ENCODE measurements at places on chromosomes 5 and 9.

- no peak for DNase-seq
Observed at GRCh38 chr9:83153030-83153429, 90.1 kb upstream of the RASEF start.

DNA sequence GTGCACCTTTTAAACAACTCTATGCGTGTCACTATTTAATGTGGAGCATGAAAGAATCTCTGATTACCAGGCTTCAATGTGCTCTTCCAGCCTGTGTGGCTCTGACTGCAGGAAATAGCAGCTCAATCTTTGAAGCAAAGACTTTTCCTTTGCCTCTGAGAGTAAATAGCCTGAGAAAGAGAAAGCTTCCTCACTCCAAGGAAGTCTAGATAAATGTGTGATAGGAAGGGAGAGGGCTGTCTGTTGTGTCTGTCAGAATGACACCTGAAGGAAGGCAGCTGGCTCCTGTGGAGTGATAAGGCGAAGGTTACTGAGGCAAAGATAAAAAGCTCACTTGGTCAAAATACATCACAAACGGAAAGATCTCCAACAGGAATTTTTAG is 205.3 kb upstream of the HAPLN1 start:
- no peak for DNase-seq

- no peak for DNase-seq
Observed at GRCh38 chr9:137305060-137305797, 3.2 kb upstream of the NRARP start.

DNA sequence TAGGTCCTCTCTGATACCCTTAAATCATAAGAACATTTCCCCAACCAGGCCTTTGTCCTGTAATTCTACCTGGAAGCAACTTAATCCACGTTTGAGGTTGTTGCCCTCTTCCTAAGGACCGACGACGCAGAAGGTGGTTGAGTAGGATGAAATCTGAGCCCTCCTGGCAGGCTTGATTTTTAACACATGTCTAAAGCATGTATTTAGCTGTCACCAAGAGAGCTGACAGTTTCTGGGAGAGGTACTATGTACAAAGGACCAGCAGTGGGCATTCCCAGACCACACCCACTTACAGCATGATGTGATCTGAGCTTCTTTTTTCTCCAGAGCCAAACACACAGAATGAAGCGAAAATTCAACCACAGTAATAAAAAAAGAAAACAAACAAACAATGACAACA is 260.9 kb downstream of the SH3GL2 start:
- no peak for DNase-seq

DNA sequence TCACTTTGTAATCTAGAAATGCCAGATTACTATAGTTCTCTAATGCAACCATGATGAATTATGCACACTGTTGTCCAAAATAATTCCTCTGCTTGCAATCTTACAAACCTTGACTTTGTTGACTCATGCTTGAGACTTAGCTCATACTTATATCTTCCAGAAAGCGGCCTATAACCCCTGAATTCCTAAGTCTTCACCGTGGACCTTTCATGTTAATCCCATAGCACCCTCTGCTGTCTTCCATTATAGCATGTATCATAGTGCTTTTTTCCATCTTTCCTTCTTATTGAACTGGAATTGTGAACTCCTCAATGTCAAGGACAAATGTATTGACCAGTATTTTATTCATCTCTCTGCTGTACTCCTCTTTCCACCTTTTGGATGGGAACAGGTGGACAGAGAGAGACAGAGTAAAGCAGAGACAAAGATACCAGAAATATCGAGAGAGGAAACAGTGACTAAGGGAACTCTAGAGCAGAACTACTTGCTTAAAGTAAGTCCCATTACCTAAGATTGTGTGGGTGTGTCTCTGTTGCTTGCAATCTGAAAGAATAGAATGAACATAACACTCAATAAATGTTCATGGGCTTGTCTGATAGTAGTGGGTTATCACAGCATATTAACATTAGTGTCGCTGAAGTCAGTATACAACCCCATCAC is 110.0 kb downstream of the LURAP1L start:
- no peak for DNase-seq

GRCh38 chr5:120895660-120896059 is 431.6 kb downstream of the PRR16 start:
- no peak for DNase-seq

- no peak for DNase-seq
Observed at GRCh38 chr9:123119566-123119965, 86.1 kb downstream of the GPR21 start.

GRCh38 chr9:16987026-16987425 is 116.6 kb upstream of the BNC2 start:
- no peak for DNase-seq

- DNase-seq: peak; percentile 34
Observed at GRCh38 chr5:180873615-180874520, 12.8 kb upstream of the ZFP62 start.

GRCh38 chr9:128493424-128493823 is 11.1 kb upstream of the GLE1 start:
- no peak for DNase-seq

DNA sequence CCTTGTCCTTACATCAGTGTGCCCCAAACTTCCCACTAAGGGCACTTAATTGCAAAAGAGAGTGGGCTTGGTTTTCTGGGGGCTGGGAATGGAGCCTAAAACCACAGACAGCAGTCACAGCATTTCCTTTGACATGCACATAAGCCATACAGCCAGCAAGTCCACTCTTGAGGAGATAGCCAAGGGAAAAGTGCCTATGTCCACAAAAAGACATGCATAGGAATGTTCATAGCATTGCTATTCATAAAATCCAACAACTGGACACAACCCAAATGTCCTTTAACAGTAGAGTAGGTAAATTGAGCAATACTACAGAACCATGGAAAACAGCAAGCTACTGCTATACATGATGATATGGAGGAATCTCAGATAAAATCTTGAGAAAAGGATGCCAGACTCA is 11.7 kb upstream of the FAT2 start:
- no peak for DNase-seq

DNA sequence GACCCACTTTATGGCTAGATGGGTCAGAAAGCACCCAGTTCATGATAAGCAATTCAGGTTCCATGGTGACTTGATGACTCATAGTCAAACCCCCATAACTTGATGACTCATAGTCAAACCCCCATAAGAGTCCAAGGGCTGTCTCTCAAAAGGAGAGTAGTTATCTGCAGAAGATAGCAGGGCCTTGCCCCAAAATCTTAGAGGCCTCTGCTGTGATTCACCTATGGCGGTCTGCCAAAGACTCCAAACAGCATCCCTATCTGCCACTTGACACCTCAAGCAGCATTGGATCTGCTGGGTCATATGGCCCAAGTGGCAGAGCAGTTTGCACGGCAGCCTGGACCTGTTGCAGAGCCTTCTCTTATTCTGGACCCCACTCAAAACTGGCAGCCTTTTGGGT is 395.2 kb upstream of the KIF2A start:
- DNase-seq: no peak

Measured in LNCaP clone FGC (cell line).